ENCODE measurements at places on chromosomes 5 and 9.

GRCh38 chr5:176787676-176788075 is 22.7 kb upstream of the UNC5A start:
- no peak for DNase-seq

GRCh38 chr9:98657897-98658296 is 50.8 kb downstream of the GABBR2 start:
- no peak for DNase-seq

- DNase-seq = no peak
Measured at GRCh38 chr9:76667521-76667957, 96.7 kb upstream of the PCA3 start.

DNA sequence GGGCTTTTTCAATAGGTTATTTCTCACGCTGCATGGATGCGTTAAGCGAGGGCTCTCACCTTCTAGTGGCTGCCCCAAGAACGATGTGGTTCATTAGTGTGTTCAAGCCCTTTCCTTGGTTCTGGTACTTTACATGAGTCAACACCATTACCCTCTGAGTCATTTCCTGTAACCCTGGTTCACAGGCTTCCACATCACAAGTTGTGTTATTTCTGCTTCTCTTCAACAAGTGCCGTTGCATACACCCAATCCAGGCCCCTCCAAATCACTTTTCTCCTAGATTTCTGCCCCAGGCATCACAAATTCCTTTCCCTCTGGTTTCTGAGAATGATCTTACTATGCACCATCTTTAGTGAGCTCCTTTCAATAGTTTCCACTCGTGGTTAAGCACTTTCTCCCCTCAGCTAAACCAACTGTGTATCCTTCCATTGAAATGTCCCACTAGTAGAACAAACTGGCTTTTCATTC is 69.5 kb upstream of the RAD23B start:
- no peak for DNase-seq

DNA sequence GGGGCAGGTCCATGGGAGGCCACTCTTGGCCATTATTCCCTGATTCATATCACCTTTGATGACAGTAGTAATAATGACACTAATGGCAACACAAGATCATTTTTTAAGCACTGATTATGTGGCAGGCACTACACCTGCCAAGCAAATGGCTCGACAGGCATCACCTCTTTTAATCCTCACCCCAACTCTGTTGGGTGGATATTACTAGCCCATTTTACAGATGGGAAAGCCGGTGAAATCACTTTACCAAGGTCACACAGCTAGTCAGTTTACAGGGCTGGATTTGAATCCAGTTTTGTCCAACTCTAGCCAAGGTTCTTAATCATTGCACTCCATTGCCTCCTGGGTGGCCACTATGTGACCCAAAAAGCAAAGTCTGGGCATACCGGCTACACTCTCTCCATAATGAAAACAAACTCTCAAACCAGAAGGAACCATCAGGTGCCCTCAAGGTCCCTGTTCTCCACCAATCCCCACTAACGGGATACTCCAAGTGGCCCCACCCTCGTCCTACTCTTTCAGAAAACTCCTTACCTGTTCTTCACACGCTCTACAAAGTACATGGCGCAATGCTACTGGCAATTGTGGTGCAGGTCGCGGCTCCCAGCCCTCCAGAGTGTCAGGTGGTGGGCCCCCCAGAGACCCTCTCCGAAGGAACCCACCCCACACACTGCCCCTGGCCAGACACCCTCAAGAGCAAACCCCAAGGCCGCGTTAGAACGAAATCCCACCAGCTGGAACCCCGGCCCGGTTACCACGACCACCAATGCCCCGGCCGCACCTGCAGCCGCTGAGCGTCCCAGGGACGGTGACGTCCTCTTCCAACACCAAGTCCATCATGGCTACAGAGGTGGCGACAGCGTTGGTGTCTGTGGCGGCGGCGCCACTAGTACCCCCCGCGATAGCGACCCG is 572 bp downstream of the CDK5RAP2 start:
- no peak for DNase-seq

- no peak for DNase-seq
Measured at GRCh38 chr5:97624886-97625285, 441.8 kb upstream of the RIOK2 start.

DNA sequence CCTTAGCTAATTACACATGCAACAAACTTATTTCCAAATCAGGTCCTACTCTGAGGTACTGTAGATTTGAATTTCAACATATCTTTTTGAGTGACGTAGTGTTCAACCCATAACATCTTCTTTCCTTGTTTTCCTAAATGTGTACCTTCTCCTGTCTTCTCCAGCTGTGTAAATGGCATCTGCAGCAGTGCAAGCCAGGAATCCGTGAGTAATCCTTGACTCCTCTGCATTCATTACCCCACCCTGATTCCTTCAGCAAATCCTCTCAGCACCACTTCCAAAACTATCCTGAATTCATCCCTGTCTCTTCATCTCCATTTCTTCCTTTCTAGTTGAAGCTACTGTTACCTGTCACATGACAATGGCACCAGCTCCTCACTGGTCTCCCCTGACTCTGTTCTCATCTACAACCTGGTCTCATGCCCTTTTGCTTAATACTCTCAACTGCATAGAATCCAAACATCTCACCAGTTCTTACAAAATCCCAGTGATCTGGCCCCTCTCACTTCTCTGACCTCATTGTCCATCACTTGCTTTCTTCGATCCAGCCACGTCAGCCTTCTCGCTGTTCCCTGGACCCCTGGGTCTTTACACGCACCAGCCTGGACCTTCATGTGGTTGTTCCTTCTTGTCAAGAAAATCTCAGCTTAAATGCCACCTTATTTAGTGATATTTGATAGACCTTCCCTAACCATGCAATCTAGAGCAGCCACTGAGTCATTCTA is 14.6 kb upstream of the TRAF1 start:
- DNase-seq = no peak

DNA sequence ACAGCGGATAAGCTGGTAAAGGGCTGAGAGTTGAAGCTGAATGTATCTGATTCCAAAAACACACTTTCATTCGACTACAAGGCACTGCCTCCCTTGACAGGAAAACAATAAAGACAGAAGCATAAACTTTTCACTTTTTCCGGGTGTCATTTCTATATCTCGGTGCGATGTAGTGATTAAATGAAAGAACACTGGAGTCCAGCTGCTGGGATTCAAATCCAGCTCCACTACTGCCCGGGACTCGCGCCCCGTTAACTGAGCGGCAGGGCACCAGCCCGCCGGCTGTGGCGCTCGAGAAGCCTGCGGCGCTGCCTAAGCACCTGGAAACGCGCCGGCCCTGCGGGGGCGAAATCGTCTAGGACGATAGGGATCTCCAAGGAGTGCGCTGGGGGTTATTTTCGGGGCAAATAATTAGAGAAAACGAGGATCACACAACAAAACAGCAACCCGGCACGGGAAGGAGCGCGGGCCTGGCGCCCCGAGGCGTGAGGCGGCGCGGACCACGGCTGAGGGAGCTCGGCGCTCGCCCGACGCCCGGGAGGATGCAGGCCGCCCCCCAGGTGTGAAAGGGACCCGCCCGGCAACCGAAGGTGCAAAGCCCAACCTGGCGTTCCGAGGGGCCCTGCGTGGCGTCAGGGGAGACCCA is 837 bp downstream of the UIMC1 start:
- peak; percentile 21 for DNase-seq

DNA sequence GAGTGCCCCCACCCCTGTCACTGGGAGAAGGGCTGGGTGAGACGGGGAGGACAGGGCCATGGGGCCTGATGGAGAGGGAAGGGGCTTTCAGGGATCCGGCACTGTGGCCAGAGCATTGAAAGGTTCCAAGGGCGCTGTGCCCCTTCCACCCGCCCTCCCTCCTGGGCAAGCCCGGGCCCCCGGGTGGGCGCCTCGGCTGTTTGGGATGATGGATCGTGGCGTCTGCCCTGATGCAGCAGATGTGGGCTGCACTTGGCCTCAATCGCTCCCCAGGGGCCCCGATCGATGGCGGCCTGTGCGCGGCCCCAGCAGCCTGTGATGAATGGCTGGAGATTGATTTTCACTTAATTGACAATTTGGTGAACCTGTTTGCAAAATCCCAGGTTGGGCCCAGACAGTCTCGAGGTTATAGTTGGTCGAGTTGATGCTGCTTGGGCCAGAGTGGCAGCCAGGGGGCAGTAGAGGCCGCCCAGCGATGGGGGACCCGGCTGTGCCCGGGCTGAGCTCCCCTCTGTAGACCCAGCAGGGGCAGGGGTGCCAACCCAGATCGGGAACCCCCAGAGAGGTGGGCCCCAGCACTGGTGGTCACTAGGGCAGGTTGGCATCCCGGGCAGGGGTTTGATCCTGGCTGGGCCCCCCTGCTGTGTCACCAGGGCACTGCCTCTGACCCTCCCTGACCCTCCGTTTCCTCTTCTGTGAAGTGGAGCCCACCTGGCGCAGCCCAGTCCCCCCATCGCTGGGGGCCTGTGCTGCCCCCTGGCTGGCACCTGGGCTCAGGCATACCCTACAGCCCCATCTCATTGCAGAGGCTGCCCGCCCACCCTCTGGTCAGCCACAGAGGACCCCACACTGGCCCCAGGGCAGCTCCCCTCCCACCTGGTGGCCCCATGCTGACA is 34.7 kb downstream of the LHX3 start:
- DNase-seq = peak; percentile 28

DNA sequence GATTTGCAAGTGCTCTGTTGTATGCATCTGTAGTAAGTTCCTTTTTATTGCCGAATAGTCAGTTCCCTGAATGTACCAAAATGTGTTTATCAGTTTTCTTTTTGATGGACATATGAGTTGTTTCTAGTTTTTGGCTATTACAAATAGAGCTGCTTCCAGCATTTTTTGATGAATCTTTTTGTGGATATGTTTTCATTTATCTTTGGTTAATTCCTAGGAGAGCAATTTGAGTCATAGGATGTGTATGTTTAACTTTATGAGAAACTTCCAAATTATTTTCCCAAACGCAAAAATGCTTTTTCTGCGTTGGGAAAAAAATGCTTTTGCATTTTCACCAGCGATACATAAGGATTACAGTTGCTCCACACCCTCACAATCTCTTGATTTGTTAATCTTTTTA is 287.7 kb downstream of the FER start:
- no peak for DNase-seq

DNA sequence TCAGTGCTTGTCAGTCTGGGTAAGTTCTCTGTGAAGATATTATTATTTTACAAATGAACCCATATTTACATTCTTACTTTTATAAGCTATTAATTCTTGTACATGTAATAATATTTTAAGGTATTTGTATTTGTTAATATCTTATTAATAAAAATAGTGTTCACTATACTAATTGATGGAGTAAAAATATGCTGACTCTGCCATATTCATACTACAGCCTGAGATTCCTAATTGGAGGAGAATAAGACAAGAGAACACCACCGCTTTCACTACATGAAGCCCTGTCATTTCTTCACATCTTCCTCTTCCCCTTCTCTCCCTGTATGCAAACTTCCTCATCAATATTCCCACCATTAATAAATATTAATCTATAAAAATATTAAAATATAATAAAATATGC is 167.6 kb upstream of the TUSC1 start:
- no peak for DNase-seq

DNA sequence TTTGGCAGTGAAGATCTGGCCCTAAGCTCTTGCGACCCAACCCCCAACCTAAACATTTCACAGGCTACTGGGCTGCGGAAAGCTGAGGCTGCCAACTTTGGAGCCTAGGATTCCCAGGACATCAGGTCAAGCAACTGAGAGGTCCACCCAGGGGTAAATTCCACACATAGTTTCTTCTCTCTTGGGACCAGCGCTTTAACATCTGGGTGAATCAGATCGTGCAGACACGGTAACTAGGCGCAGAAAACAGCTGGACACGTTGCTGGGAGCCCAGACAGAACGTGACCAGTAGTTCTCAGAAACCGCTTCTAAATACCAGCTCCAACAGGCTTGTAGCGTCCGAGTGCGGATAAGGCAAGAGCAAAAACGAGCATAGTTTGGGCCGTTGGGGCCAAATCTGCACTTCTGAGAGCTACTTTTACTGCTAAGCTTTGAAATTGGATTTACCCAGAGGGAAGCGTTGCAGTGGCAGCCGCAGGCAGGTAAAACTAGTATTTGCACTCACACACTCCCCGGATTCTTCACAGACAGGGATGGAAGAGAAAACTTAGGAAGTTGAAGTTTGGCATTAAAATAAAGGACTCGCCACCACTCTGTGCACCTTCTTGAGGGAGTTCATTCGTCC is 11.8 kb downstream of the ITGA1 start:
- DNase-seq = no peak

GRCh38 chr9:105950894-105951293 is 256.6 kb downstream of the TMEM38B start:
- DNase-seq = no peak
